ENCODE measurements at places on chromosomes 13 and 19. TPM values are rescaled to one million over a fixed set of nuclear protein-coding genes. Genes with fewer than 3 reads are reported as not detected.
A peak's percentile ranks its signal among the peaks of the same experiment; 100 is the strongest.

DNA sequence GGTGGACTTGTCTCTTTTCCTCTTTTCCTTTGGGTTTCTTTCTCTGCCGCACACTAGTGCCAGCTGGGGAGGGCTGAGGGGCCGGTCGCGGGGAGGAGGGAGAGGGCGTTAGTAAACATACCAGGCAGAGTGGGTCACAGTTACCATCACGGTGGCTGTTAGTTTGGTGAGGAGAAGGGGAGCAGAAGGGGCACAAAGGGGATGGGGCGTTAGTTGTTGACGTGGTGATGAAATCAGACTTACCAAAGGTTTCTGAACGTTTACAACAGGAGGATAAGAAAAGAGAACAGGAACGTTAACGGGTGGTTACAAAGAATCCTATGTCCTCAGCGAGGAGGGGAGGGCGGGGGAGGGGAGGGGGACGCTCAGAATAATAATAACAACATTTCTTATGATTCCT, 77.9 kb downstream of the PTPRS start:
- no peaks in the 10 kb centered on the region for H3K4me1 ChIP-seq
- no peak overlapping the region for H3K4me3 ChIP-seq
- no peak overlapping the region for H3K27ac ChIP-seq
- DNase-seq: no peak
- H3K27me3 ChIP-seq: no peaks in the 10 kb centered on the region

GRCh38 chr19:57642396-57643046, 9.6 kb downstream of the ZNF211 start:
- peaks cover 20% of the 10 kb centered on the region for H3K36me3 ChIP-seq
- DNase-seq: no peak
- H3K27ac ChIP-seq: no peak overlapping the region
- H3K4me3 ChIP-seq: no peak overlapping the region

GRCh38 chr19:51295382-51296126, 15.9 kb upstream of the IGLON5 start:
- no peak overlapping the region for H3K27ac ChIP-seq
- DNase-seq: no peak
- no peaks in the 10 kb centered on the region for H3K27me3 ChIP-seq
- H3K4me3 ChIP-seq: no peak overlapping the region
- no peaks in the 10 kb centered on the region for H3K4me1 ChIP-seq

GRCh38 chr13:77863144-77863543, 55.5 kb downstream of the EDNRB start:
- H3K36me3 ChIP-seq: no peaks in the 10 kb centered on the region
- H3K27ac ChIP-seq: no peak overlapping the region
- no peaks in the 10 kb centered on the region for H3K4me1 ChIP-seq

- H3K36me3 ChIP-seq: peaks cover 50% of the 10 kb centered on the region
- H3K4me3 ChIP-seq: no peak overlapping the region
- H3K27ac ChIP-seq: no peak overlapping the region
- no peak for DNase-seq
- no peaks in the 10 kb centered on the region for H3K4me1 ChIP-seq
These were observed 8.0 kb downstream of the LENG1 start for GRCh38 chr19:54151362-54152035.

DNA sequence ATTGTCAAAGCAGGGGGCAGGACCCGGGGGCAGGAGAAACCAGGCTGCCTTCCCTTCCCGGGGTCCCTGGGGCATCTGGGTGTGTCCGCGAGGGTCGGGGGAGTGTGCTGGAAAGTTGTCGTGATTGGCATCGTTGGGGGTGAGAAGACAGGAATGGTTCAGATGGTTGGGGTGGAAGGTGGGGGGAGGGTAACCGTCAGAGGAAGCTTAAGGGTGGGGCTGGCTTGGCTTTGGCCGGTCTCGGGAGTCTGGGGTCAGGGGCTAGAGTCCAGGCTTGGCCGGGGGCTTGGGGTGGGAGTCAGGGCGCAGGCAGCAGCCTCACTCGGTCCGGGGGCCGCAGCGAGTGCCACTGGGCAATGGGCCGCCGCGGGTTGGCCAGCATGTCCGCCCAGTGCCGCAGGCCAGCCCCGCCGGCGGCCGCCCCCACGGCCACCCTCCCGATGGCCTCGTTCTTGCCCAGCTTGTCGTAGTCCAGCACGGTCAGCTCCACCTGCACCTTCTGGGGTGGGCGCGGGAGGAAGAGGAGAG, 6.8 kb upstream of the DNAAF3 start:
- H3K4me1 ChIP-seq: peaks cover 8% of the 10 kb centered on the region
- no peaks in the 10 kb centered on the region for H3K36me3 ChIP-seq
- no peak overlapping the region for H3K27ac ChIP-seq
- no peak for DNase-seq
- peaks cover 42% of the 10 kb centered on the region for H3K27me3 ChIP-seq
- no peak overlapping the region for H3K4me3 ChIP-seq

DNA sequence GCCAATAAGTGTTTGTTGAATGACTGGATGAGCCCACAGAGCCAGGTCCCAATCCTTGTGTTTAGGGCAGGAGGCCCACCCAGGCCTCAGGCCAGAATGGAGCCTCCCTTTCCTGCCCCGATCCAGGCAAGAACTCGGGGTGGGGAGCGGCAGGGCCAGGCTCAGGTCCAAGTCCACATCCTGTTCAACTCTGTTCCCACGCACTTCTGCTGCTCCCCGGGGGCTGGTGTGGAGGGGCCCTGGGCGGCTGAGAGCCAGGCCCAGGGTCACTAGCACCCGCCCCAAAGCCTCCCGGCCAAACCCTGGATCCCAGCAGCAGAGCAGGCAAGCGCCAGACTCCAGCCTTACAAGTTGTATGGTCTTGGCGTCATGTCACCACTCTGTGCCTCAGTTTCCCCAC, 8.0 kb downstream of the ANGPTL8 start:
- DNase-seq: peak; percentile 44
- no peak overlapping the region for H3K4me3 ChIP-seq
- peaks cover 6% of the 10 kb centered on the region for H3K4me1 ChIP-seq
- H3K36me3 ChIP-seq: no peaks in the 10 kb centered on the region

- no peaks in the 10 kb centered on the region for H3K27me3 ChIP-seq
- no peak overlapping the region for H3K27ac ChIP-seq
- peaks cover 6% of the 10 kb centered on the region for H3K4me1 ChIP-seq
- H3K36me3 ChIP-seq: no peaks in the 10 kb centered on the region
- DNase-seq: no peak
These were observed 3.4 kb downstream of the CACNG6 start for GRCh38 chr19:53994811-53995210.

DNA sequence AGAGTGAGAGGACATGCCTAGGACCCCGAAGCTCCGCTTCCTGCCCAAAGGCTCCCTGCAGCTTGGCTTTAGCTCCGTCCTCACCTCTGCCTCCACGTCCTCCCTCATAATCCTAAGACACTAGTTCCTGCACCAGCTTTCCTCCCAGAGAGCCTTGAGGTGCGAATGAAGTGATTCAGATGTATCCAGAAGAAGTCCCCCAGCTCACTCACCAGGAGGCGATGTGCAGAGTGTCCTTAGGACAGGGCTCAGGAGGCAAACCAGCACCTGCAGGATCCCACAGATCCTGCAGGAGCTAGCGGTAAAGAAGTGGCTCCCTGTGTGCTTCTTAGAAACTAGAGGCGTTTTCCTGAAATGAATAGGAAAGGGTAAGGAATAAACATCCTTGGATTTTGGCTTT, 109.7 kb downstream of the HSPH1 start:
- no peak overlapping the region for H3K27ac ChIP-seq
- no peak overlapping the region for H3K4me3 ChIP-seq
- H3K36me3 ChIP-seq: no peaks in the 10 kb centered on the region
- no peaks in the 10 kb centered on the region for H3K4me1 ChIP-seq
- no peak for DNase-seq
- no peaks in the 10 kb centered on the region for H3K27me3 ChIP-seq

The SULT2A1 gene
- total RNA-seq: not detected

The TBXA2R gene
- 3.0 TPM for total RNA-seq

The TEX26 gene
- total RNA-seq: not detected
